ENCODE measurements at places on chromosomes 5 and 9.

DNA sequence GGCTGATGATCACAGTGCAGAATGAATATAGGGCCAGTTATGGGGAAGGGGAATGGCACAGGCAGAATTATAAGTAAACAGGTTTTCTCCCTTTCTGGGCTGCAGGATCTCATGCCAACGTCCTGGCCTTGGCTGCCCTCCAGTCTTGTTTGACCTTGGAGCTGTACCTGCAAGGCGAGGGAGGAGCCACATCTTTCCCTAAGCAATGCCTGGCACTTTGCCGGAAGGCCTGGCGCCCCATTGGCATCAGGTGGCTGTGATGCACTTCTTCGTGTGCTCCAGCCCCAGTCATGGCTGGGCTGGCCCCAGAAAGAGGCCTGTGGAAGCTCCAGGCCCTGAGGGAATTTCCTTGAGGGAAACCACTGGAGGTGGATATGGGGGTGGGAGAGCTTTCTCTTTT is 16.7 kb upstream of the IQGAP2 start:
- DNase-seq, result no peak

GRCh38 chr5:158819095-158819494 is 280.6 kb downstream of the EBF1 start:
- DNase-seq, result no peak

DNA sequence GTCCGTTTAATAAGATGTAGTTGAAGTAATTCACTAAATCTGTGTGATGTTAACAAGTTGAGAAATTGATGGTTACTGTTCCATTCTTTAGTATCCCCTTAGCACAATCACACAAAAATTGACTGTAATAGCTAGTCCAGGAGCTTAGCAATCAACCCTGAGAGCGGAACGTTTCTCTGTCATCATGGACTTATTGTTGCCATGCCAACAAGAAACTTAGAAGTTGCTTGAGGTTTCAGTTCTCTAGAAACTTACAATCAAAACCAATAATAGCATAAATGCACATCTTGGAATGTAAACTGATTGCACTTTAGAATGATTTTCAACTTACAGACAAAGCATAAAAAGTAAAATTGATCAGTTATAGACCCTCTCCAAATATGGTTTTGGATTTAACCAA is 125.4 kb upstream of the ANKH start:
- no peak for DNase-seq

DNA sequence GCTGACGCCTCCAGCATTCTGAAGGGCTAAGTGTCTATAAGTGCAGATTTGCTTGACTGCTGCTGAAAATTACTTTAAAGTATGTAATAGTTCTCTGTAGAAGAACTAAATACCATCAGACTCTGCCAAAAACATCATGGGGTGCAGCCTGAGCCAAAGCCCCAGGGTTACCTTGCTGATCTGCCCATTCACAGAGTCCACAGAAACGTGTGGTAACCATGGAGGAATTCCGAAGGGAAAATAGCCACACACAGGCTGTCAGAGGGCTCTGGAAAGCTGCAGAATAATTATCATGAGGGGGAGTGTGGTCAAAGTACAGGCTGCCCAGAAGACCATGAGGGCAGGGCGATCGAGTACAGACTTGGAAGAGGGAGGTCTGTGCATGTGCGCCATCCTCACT is 36.4 kb downstream of the RETREG1 start:
- DNase-seq, result no peak

DNA sequence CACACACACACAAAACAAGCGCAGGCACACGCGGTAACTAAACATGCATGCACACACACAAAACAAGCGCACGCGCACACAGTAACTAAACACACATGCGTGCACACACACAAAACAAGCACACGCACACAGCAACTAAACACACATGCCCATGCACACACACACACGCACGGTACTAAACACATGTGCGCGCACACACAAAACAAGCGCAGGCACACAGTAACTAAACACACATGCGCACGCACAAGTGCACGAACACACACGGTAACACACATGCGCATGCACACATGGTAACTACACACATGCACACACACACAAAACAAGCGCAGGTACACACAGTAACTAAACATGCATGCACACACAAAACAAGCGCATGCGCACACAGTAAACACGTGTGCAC is 19.9 kb upstream of the SLC6A3 start:
- DNase-seq, result no peak

GRCh38 chr9:110731437-110732028 is 62.9 kb downstream of the MUSK start:
- DNase-seq, result no peak

DNA sequence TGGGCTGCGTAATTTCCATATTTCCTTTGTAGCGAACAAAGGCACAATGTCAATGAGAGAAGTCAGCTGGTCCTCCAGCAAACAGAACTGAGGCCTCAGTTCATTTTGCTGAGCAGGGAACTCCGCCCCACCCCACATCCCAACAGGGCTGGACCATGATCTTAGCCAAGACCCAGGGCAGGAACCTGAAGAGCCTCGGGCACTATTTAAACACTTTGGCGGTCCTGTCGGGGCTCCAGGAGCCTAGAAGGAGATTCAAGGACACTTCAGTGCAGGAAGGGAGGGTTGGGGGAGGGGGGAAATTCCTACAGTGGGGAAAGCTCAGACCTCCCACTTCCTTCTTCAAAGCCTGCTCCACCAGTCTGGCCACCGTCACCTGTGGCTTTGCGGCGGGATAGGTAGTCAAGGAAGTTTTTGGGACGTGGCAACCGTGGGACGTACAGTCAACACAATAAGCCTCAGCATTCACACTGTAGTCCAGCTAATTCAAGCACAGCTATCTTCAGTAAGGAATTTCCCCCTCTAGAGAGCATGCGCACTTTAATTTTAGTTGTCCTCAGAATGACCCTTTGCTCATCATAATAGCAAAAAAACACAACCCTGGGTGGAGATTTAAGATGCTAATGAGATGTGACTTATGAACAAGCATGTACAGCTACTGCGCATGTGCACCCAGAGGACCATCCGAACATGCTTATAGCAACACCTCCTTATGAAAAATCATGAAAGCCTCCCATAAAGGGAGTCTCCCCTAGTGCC is 30.9 kb downstream of the S1PR3 start:
- DNase-seq, result no peak

GRCh38 chr9:110579034-110579861 is at the start of gene SVEP1:
TSS of gene SVEP1 (minus strand) at chr9:110579741. CDS start at chr9:110579543, 198 bp downstream.
- no peak for DNase-seq

DNA sequence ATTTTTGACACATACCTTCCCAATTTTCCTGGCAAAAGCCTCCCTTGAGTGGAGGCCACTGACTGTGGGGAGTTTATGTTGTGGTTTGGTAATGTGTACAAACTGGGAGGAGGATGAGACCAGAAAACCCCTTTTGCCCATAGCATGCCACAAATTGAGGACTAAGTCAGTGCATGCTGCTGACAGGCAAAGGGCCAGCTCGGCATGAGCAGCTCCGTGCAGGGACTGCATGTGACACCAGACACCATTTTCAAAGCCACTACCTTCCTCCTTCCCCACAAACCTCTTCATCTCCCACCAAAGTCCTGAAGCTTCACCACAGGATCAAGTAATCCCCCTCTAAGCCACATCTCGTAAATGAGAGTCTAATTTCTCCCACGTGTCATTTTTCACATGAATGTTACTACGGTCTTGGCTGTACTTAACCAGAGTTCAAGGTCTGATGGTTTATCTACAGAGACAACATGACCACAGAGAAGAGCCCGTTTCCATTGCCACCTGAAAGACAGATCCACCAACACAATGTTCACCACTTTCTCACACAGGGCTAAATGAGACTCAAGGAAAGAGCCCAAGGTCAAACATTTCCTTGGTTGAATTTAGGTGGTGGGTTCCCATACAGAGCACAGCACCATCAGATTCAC is 106.5 kb downstream of the NFIB start:
- no peak for DNase-seq

DNA sequence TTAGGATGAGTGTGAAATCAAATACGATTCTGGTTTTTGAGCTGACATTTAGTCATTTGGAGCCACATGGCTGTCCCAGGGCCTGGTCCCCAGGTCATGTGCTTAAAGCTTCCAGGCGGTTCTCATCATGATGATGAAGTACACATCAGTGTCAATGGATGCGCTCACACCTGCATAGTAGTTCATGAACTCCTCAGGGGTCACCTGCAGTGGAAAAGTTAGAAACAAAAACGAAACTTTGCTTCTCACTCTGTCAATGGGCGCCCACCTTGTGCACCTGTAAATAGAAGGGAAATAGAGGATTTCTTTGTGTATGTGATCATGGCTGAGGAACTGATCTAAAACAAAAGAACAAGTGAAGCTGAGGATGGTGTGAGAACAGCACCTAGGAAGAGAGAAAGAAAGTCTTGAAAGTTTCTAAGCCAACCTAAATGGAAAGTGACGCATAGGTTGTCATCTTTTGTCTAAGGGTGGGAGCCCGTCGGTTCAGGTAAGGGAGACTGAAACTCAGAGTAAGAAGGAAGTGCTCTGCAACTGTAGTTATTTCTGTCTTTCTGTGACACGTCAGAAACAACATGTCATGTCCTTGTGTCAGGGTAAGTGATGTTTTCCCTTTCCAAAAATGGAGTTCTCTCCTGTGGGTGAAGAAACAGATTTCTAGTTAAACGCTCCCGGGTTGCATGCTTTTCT is 33.8 kb downstream of the CAPSL start:
- no peak for DNase-seq

GRCh38 chr5:91632871-91633270 is 249.8 kb upstream of the ARRDC3 start:
- no peak for DNase-seq

DNA sequence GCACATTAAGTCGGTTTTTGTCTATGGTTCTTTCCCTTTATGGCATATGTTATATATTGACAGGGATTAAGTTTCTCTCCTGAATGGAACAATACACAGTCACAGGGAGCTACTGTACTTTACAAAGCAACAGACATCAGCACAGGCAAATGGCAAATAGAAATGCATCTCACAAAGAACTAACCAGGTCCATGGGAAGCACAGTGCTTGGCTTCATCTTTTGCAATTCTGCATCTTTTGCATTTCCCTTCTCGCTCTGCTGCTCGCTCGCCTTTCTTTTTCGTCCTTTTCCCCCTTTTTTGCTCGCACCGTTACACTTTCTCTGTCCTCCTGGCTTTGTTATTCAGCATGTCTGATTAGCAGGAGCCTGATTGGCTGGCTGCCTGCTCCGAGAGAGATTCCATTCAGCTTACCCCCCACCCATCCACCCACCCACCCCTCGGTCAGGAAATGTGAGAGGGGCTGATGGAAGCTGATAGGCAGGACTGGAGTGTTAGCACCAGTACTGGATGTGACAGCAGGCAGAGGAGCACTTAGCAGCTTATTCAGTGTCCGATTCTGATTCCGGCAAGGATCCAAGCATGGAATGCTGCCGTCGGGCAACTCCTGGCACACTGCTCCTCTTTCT is at the start of gene ADAMTSL1:
Gene ADAMTSL1, plus strand, starts transcription at position 502 of the 628 bp plus-strand sequence. Its CDS starts 80 bp downstream, at position 582.
- DNase-seq, result no peak

GRCh38 chr9:21789541-21790037 is 12.8 kb upstream of the MTAP start:
- DNase-seq, result peak; percentile 77

- DNase-seq, result no peak
Measured at GRCh38 chr5:172528440-172528839, 74.1 kb upstream of the SH3PXD2B start.

DNA sequence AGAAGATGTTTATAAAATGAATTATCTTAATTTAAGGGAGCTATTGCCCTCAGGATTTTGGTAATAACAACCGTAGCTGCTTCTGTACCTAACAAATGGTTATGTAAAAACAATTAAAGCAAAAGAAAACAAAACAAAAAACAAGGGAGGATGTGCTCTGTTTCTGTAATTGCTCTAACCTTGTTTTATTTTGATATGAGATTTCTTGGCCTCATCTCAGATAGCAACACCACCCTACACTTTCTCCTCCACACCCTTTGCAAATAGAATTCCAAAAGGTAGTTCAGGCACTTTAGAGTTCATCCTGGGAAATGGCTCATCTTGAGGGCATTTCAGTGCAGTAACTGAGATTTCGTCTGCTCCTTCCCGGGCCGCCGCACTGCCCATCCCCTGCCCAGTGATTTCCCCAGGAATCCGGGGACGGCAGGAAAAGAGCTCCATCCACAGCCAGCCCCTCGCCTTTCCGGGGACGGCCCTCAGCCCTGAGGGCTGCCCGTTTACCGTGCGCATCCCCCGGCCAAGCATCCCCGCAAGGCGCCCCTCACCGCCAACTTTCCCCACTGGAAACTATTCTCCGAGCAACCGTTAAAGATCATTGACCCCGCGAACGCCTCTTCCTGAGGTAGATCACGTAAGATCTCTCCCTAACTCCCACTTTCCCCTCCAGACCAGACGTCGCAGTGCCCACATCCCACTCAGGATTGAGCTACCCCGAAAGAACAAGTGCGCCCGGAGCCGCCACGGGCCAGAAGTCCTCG is 1.2 kb downstream of the FNBP1 start:
- DNase-seq, result no peak

GRCh38 chr5:109102096-109102690 is 307.6 kb downstream of the PJA2 start:
- DNase-seq, result no peak

DNA sequence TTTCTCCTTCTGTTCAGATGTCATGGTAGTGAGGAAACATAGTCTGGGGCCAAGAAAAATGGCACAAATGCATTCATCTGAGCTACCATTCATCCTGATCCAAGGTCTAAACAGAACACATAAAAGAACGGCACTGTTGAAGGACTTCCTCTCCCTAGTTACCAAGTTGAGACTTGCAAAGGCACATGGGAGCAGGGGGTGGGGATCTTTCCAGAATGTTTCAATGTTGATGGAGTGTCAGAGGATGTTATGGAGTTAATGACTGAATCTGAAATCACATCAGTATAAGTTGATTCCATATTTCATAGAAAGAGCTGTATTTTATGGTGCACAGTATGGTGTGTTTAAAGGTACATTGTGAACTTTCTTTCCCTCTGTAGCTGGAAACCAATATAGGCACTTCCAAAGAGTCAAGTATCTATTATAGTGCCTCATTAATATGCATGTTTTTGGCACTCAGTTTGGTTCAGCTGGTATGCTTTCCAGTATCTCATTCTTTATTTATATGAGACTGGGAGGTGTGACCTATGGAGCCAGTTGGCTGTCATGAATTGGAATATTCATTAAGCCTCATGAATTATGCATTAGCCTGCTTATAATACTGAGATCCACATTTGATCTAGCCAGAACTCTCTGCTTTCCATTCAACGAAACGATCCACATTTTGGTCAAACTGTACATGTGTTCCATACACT is 603.0 kb downstream of the NR2F1-AS1 start:
- no peak for DNase-seq

GRCh38 chr5:44869928-44870327 is 61.2 kb downstream of the MRPS30 start:
- no peak for DNase-seq

DNA sequence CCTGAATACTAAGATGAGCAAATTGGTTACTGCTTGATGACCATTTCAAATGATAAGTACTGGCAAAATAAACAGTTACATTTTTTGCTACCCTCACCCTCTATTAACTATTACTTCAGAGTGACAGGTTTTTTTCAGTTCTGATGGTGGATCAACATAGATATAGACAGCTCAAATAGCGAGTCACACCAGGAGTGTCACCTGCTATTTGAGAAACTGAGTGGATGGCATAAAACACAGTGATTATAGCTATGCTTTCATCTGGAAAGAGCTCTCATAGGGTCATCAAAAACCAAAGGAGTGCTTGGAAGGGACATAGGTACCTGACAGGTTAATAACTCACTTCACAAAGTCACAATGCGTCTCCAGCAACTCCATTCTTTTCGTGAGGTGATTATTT is 244.5 kb upstream of the C9orf72 start:
- no peak for DNase-seq

All from amniotic stem cell (primary cell).